Left lung (tissue), 14 donors: ENCODE measurements at places on chromosomes 6 and 20. TPM values are rescaled to one million over a fixed set of nuclear protein-coding genes. Genes with fewer than 3 reads are reported as not detected.

DNA sequence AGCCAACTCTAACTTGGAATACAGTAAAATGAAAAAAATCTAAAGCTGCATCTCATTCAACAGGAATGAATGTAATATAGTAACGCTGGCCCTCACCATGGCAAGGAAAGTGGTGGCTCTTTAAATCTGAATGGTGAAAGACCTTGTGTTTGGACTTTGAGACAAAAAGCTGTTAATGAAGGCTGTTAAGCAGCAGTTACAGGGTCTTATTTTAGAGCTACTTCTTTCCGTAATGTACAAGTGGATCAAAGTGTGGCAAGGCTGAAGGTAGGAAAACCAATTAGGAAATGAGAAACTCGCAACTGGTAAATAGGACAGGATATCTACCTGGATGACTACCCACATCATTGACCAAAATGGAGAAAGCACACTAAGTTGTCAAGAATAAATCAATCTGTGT is 11.6 kb upstream of the TRIM39 start:
- H3K4me1 ChIP-seq = no peaks in the 10 kb centered on the region
- peaks cover 40% of the 10 kb centered on the region for H3K36me3 ChIP-seq
- H3K27me3 ChIP-seq = no peaks in the 10 kb centered on the region
- H3K27ac ChIP-seq = no peak overlapping the region

DNA sequence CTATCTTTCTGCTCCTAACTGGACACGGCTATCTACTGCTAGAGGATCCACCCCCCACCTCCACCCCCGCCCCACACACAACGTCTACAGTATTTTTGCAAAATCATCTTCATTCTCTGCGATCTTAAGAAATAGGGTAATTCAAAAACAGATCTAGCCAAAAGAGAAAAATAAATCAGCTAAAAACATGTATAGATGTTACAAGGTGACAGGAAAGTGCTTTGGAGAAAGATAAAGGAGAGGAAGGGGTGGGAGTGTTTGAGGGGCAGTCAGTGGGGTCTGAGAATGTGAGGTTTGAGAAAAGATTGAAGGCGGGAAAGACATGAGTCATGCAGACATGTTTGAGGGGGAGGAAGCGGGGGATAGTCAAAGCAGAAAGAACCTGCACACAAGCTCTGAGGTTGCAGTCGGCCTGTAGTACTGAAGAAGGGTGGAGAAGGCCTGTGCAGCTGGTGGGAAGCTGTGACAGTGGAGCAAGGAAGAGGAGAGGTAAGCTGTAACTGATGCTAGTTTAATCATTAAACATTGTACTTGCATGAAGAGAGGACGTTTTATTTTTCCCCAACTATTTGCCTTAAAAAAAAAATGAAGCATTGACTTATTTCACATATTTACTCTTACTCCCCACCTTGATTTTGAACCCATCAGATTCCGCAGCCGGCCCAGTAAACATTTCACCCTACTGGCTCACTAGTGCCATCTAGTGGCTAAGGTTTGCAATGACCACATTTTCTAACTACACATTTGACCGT is 332.6 kb downstream of the ADGRB3 start:
- no peaks in the 10 kb centered on the region for H3K36me3 ChIP-seq
- no peaks in the 10 kb centered on the region for H3K4me1 ChIP-seq
- H3K27ac ChIP-seq = no peak overlapping the region
- no peak for DNase-seq
- no peaks in the 10 kb centered on the region for H3K27me3 ChIP-seq
- no peak overlapping the region for H3K4me3 ChIP-seq

The TCF21 gene
- 116 TPM for polyA plus RNA-seq

GRCh38 chr6:139497345-139497961 is 123.0 kb upstream of the CITED2 start:
- H3K27ac ChIP-seq = no peak overlapping the region
- H3K36me3 ChIP-seq = no peaks in the 10 kb centered on the region
- H3K4me3 ChIP-seq = no peak overlapping the region
- H3K4me1 ChIP-seq = no peaks in the 10 kb centered on the region
- no peak for DNase-seq

The FNDC1 gene
- polyA plus RNA-seq = 5.6 TPM

DNA sequence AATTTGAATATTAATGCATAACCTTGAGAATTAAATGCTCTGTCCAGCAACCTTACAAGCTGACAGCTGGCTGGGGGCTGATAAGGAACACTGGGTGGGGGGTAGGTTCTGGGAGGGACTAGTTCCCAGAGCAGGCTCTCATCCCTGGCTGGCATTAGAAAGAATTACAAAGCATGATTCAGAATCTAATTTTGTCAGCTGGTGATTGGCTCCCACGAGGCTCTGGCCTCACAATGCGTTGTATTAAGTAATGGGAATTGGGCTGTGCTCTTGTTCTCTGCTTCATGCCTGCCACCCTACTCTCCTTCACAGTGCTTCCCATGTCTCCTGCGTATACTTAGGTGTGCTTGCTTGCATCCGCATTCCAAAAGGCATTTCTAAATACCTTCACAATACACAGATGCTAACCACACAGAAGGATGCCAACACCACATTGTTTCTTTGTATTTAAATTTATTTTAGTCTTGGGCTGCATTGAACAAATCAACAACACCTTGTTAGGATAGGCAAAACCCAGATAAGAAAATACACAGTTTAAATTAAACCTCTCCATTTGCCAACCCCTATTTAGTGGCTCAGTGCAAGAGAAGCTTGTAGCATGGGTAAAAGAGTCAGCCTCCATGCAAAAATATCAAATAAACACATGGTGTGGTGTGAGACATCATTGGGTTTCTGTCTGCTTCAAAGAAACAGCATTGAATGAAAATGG is 434.5 kb upstream of the JAG1 start:
- H3K27ac ChIP-seq = no peak overlapping the region
- H3K27me3 ChIP-seq = no peaks in the 10 kb centered on the region
- no peak for DNase-seq
- no peaks in the 10 kb centered on the region for H3K4me1 ChIP-seq

- H3K4me1 ChIP-seq = no peaks in the 10 kb centered on the region
- no peak overlapping the region for H3K4me3 ChIP-seq
Measured at GRCh38 chr6:88867841-88868731, 95.3 kb downstream of the RNGTT start.

GRCh38 chr6:5365436-5366195 is 104.3 kb downstream of the FARS2 start:
- no peak for DNase-seq
- no peak overlapping the region for H3K27ac ChIP-seq
- H3K4me1 ChIP-seq = no peaks in the 10 kb centered on the region
- no peaks in the 10 kb centered on the region for H3K27me3 ChIP-seq
- no peak overlapping the region for H3K4me3 ChIP-seq

DNA sequence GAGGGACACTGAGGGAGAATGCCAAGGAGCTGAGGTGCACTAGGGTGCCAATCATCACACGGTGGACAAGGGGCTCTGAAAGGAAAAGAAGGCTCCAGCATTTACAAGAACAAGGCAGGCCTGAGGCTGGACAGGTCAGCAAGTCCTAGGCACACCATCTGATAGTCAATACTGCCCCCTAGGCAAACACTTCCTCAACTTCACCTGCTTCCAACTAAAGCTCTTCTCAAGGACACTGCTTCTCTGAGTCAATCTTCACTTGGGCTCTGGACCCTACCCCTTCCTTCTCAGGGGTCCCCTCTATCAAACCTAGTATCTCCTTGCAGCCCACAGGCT is 37.7 kb upstream of the SLC4A11 start:
- H3K27ac ChIP-seq = no peak overlapping the region
- no peaks in the 10 kb centered on the region for H3K27me3 ChIP-seq
- peaks cover 81% of the 10 kb centered on the region for H3K36me3 ChIP-seq

The ENPP5 gene
- 8.8 TPM for polyA plus RNA-seq

GRCh38 chr20:11119573-11119972 is 445.8 kb upstream of the JAG1 start:
- H3K27ac ChIP-seq = no peak overlapping the region

DNA sequence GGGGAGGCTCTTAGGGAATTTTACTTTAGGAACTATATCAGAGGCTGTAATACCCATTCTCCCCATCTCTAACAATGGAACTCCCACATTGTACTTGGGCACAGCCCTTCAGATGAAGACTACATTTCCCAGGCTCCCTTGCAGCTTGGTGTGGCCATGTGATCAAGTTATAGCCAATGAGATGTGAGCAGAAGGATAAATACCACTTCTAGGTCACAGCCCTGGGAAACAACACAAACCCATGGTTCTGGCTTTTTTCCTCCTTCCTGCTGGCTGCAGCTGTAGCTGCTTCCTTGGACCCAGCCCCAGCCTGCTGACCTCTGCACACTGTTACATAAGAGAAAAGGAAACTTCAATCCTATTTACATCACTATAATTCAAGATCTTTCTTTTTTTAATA is 445.9 kb upstream of the JARID2 start:
- peak; percentile 74 for DNase-seq
- H3K36me3 ChIP-seq = no peaks in the 10 kb centered on the region
- peaks cover 4% of the 10 kb centered on the region for H3K4me1 ChIP-seq
- H3K4me3 ChIP-seq = no peak overlapping the region
- H3K27me3 ChIP-seq = no peaks in the 10 kb centered on the region
- no peak overlapping the region for H3K27ac ChIP-seq
